ENCODE measurements at places on chromosomes 7 and 10.

DNA sequence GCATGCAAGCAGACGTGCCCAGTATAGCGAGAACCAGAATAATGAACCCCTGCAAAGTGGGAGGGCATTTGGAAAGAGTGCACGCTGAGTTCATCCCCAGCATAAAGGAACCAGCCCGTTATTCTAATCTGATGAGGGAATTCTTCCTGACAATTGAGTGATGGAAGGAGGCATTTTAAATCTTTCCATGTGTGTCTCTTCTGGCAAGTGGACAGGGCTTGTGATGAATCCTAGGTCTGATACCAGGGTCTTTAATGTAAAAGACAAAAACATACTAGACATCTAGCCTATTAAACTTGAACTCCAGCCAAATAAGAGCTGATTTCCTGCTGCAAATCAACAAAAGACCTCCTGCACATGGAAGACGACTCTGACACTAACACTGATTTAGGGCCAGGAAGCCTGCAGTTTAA lies 301.2 kb downstream of the DPP6 start:
- no peak for DNase-seq

GRCh38 chr10:48363617-48364355 lies 57.3 kb downstream of the MAPK8 start:
- peak; percentile 25 for DNase-seq

DNA sequence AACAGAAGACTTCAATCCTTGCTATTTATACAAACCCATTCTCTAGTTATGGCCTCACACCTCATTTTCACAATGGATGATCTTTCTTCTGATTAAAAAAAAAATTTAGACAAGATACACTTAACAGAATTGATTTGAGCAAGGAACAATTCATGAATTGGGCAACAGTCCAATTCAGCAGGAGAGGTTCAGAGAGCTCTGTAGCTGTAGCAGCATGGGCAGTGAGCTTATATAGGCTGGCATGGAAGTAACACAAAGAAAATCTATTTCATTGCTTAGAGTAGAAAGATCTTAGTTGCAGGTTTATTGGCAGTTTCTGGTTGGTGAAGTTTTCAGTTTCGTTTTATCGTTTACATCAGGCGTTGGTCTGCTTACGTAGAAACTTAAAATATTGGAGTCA lies 23.0 kb upstream of the LRGUK start:
- DNase-seq = no peak

DNA sequence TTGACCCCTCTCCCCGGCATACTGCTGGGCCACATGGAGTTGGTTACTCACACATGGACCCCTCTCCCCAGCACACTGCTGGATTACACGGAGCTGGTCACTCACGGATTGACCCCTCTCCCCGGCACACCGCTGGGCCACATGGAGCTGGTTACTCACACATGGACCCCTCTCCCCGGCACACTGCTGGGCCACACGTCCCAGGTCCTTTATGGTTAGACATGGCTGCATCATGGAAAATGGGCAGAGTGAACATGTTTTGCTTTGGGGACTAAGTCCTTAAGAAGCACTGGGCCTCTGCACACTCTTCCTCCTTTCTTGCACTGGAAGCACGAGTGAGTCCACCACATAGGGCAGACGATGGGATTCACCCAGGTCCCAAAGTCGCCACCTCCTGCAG lies 102.1 kb upstream of the SHH start:
- DNase-seq = no peak
